T47D (cell line): ENCODE measurements at places on chromosomes 12 and 14.

DNA sequence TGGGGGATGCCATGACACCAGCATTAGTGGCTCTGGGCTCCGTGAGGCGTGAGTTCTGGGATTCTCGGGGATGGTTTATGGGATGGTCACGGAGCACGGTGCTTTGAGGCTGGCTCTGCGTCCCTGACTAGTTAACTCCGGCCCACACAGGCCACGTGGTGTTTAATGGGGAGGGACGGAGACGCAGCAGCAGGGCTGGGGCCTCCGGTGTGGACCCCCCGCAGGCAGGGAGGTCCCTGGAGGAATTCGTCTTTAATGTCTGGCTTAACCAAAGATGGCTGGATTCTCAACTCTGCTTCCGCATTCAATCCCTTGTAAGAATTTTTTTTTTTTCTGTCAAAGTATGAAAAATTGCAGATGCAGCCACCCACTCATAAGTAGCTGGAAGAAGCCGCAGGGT, 86.4 kb upstream of the RFLNA start:
- DNase-seq: no peak

GRCh38 chr12:94851396-94852028, 152.0 kb downstream of the NDUFA12 start:
- DNase-seq: no peak

DNA sequence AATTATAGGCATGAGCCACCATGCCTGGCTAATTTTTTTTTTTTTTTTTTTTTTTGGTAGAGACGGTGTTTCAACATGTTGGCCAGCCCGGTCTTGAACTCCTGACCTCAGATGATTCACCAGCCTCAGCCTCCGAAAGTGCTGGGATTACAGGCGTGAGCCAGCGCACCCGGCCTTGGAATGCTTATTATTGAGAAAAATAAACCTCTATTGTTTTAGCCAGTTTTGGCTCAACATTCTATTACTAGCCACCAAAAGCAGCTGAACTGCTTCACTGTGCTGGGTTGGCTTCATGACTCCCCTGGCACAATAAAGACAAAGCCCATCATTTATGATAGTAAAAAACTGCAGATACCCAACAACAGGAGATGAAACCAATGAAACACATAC, 93.5 kb upstream of the CEP83 start:
- no peak for DNase-seq

- DNase-seq: no peak
Measured at GRCh38 chr12:107490010-107490409, 195.6 kb upstream of the PWP1 start.

DNA sequence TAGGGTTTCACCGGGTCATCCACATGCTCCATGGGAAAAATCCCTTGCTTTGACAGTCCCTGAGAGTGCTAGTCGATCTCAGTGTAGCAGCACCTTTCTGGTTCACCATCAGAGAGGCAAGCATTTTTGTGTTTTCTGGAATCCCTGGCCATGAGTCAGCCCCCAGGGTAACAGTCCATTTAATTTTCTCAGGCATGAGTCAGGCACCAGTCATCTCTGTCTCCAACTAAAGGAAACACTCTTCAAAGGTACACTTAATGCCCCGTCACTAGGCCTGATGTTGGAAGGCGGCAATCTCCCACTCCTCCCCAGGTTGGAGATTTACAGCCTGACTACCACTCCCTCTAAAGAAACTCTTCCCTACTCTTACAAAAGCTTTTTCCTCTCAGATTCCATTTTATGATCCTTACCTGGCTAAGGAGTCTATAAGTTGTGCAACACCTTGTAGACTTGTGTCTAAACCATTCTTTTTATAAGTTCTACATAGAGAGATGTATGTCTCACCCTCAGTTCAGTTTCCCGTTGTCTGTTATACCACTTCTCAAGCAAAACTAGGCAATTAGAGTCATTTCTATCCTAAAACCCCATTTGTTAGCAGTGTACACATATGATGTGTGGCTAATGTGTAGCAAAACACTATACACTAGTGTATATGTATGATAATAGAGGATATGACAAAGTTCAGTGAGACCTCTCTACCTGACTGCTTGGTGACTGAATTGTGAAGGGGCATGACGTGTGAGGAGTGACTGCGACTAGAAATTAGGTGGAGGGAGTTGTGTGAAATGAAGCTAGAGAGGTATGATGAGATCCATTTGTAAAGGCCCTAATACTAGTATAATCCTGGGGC, 24.6 kb downstream of the TMEM19 start:
- DNase-seq: no peak

GRCh38 chr12:81896771-81897170, 137.6 kb upstream of the PPFIA2 start:
- peak; percentile 35 for DNase-seq

- no peak for DNase-seq
Measured at GRCh38 chr14:42000450-42000849, 393.8 kb downstream of the LRFN5 start.

DNA sequence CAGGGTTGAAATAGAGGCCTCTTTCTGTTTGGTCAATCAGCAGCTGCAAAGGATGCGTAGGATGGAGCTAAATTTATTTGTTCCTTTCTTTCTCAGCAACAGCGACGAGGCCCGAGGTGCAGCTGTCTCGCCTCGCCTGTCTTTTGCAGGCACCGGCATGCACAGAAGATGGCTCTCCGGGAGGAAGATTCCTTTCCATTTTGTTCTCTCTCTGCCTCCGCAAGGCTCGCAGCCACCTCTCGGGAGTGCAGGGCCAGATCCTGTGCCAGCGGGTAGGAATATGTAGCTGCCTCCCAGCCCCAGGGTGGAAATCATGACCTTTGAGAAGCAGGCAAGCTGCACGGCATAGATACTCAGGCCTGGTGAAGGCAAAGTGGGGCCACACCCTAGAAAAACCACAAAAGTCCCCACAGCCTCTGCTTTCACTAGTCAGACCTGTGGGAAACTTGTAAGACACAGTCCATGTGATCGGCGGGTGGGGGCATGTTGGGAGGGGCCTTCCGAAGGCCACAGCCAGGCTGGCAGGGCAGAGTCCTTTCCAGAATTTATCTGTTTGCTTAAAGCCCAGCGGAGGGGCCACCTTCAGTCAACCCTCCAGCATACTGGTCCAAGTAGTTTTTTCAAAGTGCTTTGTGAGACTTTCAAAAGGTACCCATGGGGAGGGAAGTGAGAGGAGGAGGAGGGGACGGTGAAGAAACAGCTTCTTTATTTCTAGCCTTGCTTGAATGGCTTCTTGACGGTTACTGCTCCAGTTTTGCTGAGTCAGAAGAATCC, at the start of gene MAP1LC3B2:
TSS of gene MAP1LC3B2 (plus strand) at position 220 of the 774 bp plus-strand sequence. CDS start 16,562 bp downstream, outside the sequence.
- DNase-seq: no peak

DNA sequence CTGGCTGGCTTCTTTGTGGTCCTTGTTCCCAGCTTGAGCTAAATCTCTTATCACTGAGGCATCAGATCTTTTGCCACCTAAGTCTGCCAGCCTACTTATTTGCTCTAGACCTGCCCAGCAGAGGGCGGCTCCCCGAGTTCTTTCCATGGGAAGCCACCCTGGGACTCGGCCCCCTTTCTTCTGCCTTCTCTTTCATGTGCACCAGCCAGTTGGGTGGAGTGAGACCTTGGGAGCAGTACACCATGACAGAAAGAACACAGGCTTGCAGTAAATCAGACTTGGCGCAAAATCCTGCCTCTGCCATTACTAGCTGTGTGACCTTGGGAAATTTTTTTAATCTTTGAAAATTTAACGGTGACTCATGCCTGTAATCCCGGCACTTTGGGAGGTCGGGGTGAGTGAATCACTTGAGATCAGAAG, 7.4 kb downstream of the SMAGP start:
- DNase-seq: peak; percentile 66

DNA sequence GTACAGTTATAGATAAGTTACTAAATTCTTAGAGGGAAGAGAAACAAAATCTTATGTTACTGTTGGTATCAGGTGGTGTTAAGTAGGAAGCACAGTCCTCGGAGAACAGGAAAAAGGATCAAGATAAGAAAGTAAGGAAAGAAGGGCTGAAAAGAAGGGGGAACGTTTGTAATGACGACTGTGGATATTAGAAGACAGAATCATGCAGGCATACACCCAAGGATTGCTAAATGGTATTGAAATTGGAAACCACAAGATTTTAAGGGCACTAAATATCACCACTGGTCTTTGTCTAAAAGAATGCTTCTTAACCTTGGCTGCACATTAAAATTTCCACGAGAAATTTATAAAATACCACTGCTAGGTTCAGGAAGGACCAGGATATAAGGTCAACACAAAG, 34.1 kb upstream of the ERGIC2 start:
- no peak for DNase-seq

DNA sequence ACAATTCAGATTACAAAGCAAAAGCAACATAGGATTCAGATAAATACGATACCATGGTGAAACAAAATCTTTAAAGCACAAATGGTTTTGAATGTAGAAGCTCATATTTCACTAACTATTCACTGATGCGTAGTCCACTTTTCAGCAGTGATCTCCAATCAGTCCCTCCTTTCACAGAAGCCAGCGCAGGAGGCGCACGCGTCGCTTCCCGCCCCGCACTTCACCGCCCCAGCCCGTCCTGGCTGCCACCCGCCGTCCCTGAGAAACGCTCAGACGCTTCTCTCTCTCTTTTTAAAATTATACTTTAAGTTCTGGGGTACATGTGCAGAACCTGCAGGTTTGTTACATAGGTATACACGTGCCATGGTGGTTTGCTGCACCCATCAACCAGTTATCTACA, 19.8 kb upstream of the CHFR start:
- DNase-seq: no peak

DNA sequence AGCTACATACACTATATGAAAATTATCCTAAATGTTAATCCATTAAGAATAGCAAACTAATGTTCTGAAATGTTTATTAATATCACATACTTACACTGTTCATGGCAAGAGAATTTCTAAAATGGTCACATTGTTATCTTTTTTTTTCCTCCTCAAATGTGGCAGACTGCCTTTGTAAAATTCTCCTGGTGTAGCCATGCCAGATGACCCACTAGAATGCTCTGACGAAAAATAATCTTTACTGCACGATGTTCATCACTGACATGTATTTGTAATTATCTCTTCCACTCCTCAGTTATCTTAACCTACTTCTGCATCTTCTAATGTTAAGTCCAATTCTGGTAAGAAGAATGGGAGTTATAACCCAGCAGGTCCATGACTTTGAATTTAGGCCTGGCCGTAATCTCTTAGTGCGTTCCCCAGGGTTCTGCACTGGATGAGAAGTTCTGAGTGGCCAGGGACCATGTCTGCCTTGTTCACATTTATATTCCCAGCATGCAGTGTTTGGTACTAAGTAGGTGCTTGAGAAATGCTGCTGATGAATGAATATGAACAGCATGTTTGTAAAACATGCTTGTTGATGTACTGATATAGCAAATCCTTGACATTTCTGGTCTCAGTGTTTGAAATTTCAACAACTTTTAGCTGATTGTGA, 46.7 kb downstream of the NOPCHAP1 start:
- no peak for DNase-seq

GRCh38 chr12:122643207-122643805, 59.9 kb downstream of the HCAR2 start:
- DNase-seq: no peak

DNA sequence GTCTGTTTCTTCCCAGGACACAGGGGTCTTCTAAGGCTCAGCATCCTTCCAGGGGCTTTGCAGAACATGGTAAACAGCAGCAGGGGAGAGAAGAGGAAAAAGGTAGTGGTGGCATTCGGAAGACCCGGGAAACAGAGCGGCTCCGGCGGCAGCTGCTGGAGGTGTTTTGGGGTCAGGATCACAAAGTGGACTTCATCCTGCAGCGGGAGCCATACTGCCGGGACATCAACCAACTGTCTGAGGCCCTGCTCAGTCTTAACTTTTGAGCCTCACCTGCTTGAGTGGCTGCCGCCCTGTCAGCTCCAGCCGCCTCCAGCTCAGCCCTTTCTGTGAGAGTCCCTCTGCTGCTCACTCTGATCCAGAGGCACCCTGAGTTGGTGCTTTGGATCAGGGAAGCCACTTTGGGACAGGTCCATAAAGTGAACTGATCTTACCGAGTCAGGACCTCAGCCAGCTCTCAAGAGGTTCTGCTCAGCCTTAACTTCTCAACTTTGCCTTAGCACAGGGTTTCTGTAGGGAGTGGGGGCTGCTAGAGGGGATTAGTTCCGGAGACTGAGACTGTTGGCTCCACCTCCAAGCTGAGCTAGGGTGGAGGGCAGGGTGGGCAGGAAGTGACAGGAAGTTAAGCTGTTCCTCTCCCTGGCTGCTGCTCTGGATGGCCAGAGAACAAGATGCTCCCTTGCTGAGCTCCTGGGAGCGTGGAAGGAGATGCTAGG, 5.4 kb downstream of the SDR39U1 start:
- DNase-seq: no peak

- peak; percentile 35 for DNase-seq
Measured at GRCh38 chr14:45610318-45610717, 357.3 kb upstream of the MIS18BP1 start.

GRCh38 chr14:99274346-99275221, 2.6 kb upstream of the BCL11B start:
- DNase-seq: peak; percentile 92

GRCh38 chr12:12770262-12770661, 15.2 kb upstream of the APOLD1 start:
- no peak for DNase-seq

GRCh38 chr14:87526731-87527130, 466.3 kb downstream of the GALC start:
- no peak for DNase-seq

GRCh38 chr12:71636704-71637115, 26.9 kb downstream of the ZFC3H1 start:
- DNase-seq: peak; percentile 75

DNA sequence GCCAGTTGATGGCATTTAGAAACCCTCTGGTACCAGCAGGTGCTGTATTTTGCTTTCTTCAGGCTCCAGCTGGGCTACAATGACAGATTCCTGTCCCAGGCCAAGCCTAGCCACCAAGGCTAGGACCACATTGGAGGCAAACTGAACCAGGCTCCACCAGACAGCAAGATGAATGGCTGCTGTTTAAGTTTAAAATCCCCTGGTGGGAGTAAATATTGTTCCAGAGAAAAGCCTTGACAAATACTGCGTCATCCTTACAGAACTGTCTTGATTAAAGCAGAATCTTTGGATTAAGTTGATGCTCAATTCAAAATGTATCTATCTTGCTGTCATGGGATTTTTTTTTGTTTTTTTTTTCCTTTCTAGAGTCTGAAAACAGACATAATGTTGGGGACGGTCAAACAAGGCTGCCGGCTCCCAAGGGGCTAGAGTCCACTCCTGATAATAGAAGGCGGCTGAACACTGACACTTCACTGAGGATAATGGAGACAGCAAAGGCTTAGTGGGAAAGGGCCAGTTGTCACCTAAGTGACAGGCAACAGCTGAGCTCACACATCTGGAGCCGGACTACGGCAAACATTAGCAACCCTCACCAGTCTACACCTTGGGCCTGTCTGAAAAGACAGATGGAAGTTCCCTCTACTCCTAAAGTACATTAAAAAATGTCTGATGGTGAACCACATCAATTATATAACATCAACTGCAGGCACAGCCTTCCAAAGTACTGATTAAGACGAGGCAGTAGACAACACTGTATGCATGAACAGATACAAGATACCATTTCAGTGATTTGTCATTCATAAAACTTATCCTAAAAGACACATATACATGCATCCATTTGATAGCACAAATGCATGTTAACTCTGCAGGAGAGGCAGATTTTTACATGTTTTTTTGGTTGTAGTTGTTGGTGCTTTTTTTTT, 1.7 kb downstream of the PRICKLE1 start:
- no peak for DNase-seq

GRCh38 chr12:91381309-91381804, 198.7 kb upstream of the DCN start:
- DNase-seq: peak; percentile 96
